ENCODE measurements at places on chromosomes 12 and 14.

DNA sequence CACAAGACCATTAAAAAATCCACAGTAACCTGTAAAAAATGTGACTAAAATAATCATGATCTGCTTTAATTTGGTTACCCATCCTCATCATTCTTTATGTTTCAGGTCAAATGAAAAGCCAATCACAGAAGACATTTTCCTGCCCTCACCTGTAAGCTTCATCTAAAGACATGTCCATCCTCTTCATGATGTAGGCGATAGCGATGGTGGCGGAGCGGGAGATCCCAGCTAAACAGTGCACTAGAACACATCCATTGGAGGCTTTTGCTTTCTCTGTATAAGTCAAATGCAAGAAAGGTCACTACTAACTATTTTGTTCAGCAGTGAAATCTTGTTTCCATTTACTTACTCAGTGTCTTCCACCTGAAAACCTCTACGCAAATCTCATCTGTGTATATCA is 82.6 kb downstream of the DUSP16 start:
- no peak for DNase-seq

DNA sequence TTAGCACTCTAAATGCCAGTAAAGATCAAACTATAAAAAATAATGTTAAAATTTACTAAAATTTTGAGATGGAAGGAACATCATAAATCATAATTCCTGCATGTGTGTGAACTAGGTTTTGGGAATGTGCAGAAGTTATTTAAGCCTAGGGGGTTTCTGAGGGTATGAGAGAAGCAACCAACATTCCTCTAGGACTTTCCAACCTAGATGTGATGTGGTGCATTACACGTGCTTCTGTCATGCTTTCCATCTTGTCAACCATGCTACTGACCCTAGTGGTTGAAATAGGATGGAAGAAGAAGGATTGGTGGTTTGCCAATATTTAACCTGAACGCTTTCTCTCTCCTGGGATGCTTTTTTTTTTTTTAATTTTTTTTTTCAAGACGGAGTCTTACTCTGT is 209.3 kb downstream of the AEBP2 start:
- no peak for DNase-seq

- DNase-seq, result no peak
Measured at GRCh38 chr12:11673666-11674461, 24.4 kb downstream of the ETV6 start.

- no peak for DNase-seq
Measured at GRCh38 chr14:46840944-46841720, 189.6 kb upstream of the RPL10L start.

- DNase-seq, result no peak
Measured at GRCh38 chr12:110739894-110740293, 2.8 kb downstream of the PPP1CC start.

DNA sequence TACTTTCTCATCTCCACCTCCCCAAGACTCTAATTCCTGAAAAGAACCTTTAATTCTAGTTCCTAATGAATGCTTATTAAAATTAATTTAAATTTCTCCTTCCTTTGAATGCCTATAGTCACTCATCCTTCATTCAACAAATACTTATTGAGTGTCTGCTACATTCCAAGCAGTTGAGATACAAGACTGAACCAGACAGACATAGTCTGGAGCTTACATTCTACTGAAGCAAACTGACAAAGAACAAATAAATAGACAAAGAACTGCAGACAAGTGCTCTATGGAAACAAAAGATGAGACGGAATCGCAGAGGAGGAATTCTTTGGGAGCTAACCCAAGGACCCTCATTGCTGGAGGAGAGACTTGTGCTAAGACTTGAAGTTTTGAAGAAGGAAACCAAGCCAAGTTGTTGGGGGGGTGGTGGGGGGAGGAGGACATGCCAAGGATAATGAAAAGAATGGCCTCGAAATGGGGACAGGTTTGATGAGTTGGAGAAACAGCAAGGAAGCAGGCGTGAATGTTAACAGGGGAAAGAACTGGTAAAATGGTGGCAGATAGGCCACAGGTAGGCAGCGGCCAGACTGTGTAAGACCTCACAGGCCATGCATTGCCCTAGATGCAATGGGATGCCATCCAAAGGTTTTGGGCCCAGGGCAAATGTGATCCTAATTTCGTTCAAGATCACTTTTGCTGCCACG is 9.7 kb upstream of the TDG start:
- DNase-seq, result no peak
